ENCODE measurements at places on chromosomes 3 and 15. TPM values are rescaled to one million over a fixed set of nuclear protein-coding genes. Genes with fewer than 3 reads are reported as not detected.

TEX55 gene
- total RNA-seq = not detected

DNA sequence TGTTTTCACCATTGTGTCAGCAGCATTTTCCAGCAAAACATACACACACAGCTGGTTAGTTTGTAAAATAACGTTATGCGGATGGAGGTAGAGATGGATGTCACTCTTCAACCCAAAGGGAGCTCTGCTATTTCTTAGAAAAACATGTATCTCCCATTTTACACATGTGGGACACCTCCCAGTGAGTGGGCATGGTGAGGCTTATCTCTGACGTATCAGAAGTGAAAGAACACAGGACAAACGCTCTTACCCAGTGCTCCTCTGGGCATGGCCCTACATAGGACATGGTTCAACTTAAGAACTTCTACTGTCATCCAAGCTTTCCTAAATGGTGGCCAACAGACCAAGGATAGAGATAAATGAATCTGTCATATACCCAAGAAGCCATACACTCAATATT is 2.1 kb downstream of the FAM240A start:
- no peak for DNase-seq
- H3K36me3 ChIP-seq = no peaks in the 10 kb centered on the region
- no peak overlapping the region for H3K4me3 ChIP-seq
- peaks cover 2% of the 10 kb centered on the region for H3K27me3 ChIP-seq
- H3K4me1 ChIP-seq = no peaks in the 10 kb centered on the region
- H3K27ac ChIP-seq = no peak overlapping the region

GOLGA6A gene
- total RNA-seq = 0.05 TPM

GRCh38 chr3:188505151-188505550 is 351.2 kb downstream of the LPP start:
- no peaks in the 10 kb centered on the region for H3K36me3 ChIP-seq
- no peaks in the 10 kb centered on the region for H3K27me3 ChIP-seq
- no peak overlapping the region for H3K4me3 ChIP-seq
- no peak overlapping the region for H3K27ac ChIP-seq
- no peaks in the 10 kb centered on the region for H3K4me1 ChIP-seq

DNA sequence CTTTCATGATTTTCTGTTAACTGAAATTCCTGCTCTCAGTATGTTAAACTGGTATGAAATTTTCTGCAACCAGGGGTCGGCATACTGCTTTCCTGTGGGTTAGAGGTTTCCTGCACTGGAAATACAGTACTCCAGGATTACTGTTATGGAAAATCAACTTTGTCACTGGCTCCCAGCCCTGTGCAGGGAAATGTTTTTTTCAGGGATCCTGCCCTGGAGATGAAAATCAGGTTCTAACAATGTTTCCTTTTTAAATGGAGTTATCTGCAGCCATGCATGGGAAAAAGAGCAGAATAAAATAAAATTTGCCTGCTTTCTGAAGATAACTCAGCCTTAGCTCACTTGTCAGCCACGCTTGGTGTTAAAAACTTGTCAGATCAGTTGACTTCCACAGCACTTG is 220.4 kb downstream of the IL5RA start:
- no peak for DNase-seq
- H3K4me3 ChIP-seq = no peak overlapping the region
- H3K36me3 ChIP-seq = no peaks in the 10 kb centered on the region
- no peaks in the 10 kb centered on the region for H3K27me3 ChIP-seq
- no peaks in the 10 kb centered on the region for H3K4me1 ChIP-seq
- no peak overlapping the region for H3K27ac ChIP-seq

GRCh38 chr3:8204853-8205650 is 296.6 kb upstream of the LMCD1 start:
- no peak overlapping the region for H3K27ac ChIP-seq
- H3K36me3 ChIP-seq = no peaks in the 10 kb centered on the region
- DNase-seq = no peak

ARGFX gene
- not detected for total RNA-seq

DNA sequence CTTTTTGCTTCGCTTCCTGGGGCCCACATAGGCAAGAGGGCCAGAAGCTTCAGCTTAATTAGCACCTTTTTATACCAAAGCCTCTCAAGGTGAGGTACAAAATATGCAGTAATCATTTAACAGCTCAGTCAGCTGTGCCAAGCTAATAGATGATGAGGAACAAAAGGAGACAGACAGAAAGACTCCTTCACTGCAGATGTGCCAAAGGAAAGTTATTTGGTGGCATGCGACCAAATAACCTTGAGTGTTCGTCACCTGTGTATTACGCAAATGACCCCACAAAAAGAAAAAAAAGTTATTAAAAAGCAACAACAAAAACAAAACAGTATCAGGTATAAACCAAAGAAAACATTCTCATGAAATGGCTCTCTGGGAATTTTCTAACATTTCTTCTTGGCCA is 325.8 kb upstream of the IGF1R start:
- no peak overlapping the region for H3K4me3 ChIP-seq
- no peak overlapping the region for H3K27ac ChIP-seq
- no peak for DNase-seq
- H3K4me1 ChIP-seq = no peaks in the 10 kb centered on the region

Data from Panc1 (cell line).